ENCODE measurements at places on chromosomes 3 and 15. TPM values are rescaled to one million over a fixed set of nuclear protein-coding genes. Genes with fewer than 3 reads are reported as not detected.

- DNase-seq = peak; percentile 7
Measured at GRCh38 chr3:88032245-88032644, 26.6 kb downstream of the CGGBP1 start.

- DNase-seq = peak; percentile 30
Measured at GRCh38 chr15:101192081-101192480, 59.8 kb downstream of the CHSY1 start.

The CCDC39 gene
- total RNA-seq = under 0.01 TPM

The XCR1 gene
- not detected for total RNA-seq

DNA sequence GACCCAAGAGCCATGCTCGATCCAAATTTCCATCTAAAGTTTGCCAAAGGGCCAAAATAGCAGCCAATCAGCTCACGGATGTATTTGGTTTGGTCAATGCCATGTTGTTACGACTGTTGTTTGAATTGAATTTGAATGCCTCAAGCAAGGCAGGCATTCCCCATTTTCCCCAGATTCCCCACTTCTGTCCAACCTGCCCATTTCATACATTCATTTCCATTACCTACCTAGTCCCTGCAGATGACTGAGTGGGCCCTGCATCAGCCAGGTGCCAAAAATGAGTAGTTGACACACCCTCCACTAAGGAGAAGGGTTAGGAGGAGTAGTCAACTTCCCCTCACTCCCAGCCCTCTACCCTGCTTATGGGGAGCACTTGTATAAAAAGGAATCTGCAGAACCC is 51.7 kb downstream of the ANXA2 start:
- DNase-seq = no peak

DNA sequence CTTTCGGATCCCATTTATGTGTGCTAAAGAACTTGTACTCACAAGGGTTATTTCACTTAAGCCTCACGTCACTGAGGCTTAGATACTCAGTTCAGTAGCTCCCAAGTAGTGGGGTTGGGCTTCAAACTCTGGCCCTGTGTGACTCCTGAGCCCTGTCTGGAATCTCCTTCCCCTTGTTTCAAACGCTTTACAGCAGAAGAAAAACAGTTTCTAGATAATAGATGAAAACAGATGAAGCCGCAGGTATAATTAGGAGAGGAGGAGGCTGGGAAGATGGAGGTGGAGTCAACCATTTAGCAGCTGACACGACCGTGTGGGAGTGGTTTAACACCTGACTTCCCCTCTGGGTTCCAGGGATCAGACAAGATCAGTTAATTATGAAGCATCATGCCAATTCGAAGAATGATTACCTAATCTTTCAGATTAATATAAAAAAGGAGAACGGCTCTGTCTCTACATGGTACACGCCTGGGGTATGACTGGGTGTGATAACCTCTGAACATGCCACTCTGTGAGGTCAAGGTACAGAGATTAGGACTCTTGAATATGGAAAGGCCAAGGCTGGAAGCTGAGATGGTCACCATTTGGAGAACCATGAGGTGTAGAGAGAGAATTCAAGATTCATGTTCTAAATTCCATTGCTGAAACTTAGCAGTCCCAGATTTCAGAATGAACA is 31.1 kb downstream of the TPM1 start:
- DNase-seq = peak; percentile 39

DNA sequence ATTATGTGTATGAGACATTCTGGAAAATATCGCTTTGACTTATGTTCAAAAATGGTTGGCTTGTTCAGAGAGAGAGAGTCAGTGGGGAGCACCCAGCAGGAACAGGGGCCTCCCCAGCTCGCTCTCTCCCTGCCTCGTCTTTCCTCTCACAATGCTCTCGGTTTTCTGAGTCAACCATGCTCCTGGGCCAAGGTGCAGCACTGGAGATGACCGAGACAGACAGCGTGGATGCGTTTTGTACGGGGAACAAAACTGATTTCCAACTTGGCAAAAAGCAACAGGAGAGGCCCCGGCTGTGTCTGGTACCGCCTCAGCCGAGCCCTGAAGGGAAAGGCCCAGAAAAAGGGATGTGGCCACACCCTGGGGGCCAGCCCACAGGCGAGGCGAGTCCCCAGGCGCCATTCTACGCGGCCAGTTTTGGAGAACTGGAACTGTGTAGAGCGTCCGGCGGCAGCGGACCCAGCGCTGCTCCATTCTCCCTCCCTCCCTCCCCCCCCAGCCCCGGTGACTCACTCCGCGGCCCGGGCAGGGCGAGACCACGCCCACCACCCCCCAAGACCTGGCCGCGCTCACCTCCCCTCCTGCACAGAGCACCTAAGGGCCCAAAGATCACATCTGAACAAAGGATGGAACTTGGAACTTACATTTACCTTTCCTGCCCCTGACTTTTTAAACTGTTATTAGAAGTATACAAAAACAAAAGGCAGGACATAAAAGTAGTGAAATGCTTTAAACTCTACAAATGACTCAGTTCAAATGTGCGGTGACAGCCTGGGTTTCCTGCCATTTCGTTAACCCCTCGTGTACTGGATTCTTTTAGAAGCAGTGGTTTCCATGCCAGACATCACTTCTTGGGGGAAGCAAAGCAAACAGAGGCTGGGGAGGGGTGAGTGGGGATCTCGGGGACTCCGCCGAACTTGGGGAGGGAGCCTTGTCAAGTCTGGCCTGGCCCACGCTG is 12.7 kb downstream of the ATP10A start:
- DNase-seq = peak; percentile 3

DNA sequence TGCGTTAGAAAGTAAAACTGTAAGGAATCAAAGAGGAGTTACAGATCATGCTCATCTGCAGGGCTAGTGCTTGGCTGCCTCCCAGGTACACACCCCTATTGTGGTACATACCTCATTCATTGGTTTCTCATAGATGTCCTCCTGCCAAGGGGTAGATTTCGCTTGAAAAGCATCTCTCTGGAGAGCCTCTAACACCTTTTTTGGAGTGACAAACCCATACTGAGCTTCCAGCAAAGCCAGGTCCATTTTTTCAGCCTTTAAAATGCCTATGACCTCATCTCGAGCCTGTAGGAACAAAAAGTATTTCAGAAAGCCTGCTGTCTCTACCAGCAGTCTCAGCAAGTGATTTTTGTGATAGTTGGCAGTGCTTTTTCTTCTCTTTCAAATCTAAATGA is 112.1 kb downstream of the CMSS1 start:
- DNase-seq = peak; percentile 30

The LEKR1 gene
- total RNA-seq = 0.97 TPM
